ENCODE measurements at places on chromosomes 1 and 21.

DNA sequence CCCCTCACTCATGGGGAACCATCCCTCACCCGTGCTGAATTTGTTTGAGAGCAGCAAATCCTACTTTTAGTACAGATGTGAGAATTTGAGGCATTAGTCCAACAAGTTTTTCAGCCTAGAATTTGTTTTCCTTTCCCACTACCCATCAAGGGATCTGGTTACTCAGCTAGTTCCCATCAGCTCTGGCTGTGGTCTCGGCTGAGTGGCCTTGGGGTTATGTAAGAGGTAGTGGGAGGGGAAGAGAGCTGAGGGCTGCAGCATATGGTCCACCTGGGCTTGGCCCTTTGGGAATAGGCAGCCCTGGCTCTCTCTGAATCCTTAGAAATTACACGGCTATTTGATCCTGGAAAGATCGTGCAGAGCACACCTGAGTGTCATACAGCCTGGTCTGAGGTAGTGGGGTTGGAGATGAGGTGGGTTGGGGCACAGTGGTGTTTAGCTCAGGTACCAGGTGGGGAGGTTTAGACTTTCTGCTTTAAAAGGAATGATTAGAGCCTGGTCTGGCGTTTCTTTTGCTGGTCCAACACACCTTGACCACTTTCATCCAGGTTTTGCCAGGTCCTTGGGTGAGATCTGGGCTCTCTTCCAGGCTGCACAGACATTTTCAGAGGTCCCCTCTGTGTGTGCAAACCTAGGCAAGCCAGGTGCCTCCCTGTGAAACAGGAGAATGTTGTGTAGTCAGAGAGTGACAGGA, 4.2 kb downstream of the GSTM4 start:
- no peak for DNase-seq

GRCh38 chr1:204262506-204263253, 48.9 kb upstream of the GOLT1A start:
- DNase-seq = no peak

GRCh38 chr1:180898441-180899219, 14.1 kb upstream of the KIAA1614 start:
- DNase-seq = no peak

- no peak for DNase-seq
These were observed 99.1 kb downstream of the MRPL37 start for GRCh38 chr1:54299037-54299436.

DNA sequence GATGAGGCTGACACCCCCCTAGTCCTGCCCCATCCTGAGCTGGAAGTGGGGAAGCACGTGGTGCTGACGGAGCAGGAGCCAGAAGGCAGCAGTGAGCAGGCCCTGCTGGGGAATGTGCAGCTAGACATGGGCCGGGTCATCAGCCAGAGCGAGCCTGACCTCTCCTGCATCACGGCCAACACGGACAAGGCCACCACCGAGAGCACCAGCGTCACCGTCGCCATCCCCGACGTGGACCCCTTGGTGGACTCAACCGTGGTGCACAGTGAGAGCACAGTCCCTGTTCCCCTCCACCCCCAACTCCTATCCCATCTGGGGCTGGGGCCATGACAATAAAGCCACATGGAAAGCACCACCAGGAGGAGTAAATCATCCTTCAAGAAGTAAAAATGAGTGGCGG, 250.2 kb downstream of the CACNA1E start:
- DNase-seq = no peak

Measured in activated naive CD8-positive, alpha-beta T cell treated with anti-CD3 and anti-CD28 coated beads, Interleukin-2, amount 50 U/mL, for 16 hours (primary cell).